ENCODE measurements at places on chromosomes 16 and 17. TPM values are rescaled to one million over a fixed set of nuclear protein-coding genes. Genes with fewer than 3 reads are reported as not detected.

DNA sequence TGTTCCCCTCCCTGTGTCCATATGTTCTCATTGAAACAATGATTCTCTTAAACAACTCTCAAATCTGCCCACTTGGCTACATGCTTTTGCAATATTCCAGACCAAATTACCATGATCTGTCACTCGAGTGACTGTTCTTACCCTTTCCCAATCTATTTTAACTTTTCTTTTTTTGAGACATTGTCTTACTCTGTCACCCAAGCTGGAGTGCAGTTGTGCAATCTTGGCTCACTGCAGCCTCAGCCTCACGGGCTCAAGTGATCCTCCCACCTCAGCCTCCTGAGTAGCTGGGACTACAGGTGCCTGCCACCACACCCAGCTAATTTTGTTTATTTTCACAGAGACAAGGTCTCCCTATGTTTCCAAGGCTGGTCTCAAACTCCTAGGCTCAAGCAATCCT, 58.8 kb upstream of the CLEC18A start:
- DNase-seq, result no peak

- DNase-seq, result peak; percentile 57
Observed at GRCh38 chr17:42720996-42721583, 23.8 kb downstream of the EZH1 start.

- DNase-seq, result no peak
Observed at GRCh38 chr16:86110726-86111125, 211.8 kb downstream of the IRF8 start.

The OVCA2 gene
- 30.7 TPM for total RNA-seq

Measured in A673 (cell line).